Stimulated activated CD4-positive, alpha-beta T cell treated with anti-CD3 and anti-CD28 coated beads, Interleukin-15, amount 100 ng/mL, for 48 hours (primary cell): ENCODE measurements at places on chromosomes 5 and 9.
A peak's percentile ranks its signal among the peaks of the same experiment; 100 is the strongest.

GRCh38 chr9:34408173-34408572 is 31.5 kb upstream of the MYORG start:
- DNase-seq = no peak

GRCh38 chr5:88979726-88980125 is 96.7 kb upstream of the MEF2C start:
- DNase-seq = no peak

DNA sequence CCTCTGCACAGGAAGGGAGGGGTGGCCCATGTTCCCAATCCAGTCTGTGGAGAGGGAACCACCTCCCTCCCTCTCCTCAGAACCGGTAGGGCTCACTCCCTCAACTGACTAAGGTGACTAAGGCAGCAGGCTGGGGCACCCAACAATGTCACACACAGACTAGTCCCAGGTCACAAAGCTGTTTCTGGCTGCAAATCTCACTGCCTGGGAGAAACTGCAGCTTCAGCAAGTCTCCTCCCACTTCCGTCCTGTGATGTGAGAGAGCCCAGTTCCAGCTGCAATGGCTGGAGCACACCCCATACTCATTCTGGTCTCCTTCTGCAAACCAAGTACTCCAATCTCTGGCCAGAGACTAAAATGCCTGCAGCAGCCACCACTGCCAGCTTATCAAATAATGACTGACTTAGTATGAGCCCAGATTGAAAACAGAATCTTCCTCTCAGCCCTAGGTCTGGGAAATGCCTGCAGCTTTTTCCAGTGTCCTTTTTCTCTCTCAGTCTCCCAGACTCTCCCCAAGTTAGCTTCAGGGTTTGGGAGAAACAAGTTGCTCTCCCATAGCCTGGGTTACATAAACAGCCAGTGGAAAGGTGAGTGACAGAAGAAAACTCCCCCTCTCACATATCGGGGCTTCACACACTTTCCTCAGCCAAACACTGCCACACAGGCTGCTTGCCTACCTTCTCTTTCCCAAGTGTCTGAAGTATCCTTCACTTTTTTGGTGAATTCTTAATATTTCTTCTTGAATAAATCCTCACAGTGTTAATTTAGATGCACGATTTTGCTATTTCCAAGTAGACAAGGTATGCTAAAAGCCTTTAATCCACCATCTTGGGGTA is 247.4 kb upstream of the RASA1 start:
- peak; percentile 7 for DNase-seq

DNA sequence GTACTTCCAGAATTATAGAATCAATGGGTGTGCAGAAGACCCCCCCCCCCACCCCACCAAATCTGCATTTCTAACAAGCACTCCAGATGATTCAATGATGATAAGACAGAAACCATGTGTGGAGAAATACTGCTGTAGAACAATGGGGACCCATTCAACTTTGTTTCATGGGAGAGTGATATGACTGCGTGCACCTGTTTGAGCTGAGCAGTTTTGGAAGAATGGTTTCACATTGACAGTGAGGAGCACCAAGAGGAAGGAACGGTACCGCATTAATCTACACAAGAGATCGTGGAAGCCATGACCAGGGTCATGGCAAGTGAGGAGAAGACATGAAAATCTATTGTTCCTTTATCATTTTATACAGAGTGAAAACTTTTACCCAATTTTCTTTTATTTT is 202.7 kb downstream of the CD180 start:
- no peak for DNase-seq

DNA sequence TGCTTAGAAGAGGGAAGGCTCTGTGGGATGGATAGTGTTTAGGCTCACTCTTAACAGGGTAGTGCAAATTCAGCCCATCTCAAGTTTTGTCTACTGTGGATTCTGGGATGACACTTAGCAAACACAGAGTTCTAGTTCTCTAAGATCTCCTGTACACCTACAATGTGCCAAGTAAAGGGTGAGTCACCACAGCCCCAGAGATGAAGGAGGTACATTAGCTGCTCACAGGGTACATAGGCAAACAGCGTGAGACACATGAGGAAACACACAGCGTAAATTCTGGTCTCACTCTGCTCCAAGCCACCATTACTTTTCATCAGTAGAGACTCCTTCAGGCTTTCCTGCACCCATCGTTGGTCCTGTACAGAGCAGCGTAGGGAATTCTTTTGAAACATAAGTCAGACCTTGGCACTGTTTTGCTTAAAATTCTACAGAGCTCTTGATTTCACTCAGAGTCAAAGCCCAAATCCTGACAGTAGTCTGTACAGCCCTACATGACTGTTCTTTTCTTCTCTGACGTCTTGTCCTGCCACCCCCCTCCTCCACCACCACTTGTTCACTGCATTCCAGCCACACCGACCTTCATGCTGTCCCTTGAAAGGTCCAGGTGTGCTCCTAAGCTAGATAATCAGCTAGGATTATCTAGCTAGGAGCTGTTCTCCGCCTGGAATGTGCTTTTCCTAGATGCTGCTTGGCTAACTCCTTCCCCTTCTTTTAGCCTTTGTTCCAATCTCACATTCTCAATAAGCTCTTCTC is 8.7 kb downstream of the ASTN2 start:
- DNase-seq = no peak

DNA sequence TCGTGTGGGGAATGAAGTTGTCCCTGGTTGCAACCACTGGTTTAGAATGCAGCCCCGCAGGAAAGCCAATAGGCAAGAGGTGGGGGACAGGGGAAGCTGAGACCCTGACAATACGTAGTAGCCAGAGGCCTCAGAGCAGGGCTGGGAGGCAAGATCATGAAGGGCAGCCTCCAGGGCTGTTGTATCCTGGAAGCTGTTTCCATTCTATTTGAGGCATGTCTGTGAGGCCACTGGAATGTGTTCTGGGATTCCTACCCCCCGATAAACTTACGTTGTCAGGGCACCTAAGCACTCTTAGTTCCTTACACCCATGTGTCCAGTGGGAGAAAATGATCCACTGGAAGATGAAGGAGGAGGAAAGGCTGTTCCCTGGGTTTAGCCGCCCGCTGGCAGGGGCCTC is 177.3 kb downstream of the CFAP90 start:
- DNase-seq = no peak

DNA sequence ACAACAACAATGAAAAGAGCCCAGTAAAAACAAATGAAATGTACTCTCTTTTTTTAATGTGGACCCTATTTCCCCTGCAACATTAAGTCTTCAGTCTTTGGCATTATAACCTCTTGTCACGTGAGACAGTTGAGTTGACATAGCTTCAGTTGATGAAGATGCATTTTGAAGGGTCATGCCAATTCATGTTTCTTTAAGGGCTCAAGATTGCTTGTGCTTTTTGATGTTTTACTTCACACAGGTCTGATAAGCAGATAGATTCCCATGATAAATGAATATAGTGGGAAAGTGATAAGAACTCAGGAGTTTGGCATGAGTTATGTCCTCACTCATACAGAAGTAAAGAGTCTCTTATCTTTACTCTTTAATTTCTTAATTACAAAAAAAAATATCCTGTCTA is 229.4 kb downstream of the SNCAIP start:
- no peak for DNase-seq
